ENCODE measurements at places on chromosomes 11 and 22.

DNA sequence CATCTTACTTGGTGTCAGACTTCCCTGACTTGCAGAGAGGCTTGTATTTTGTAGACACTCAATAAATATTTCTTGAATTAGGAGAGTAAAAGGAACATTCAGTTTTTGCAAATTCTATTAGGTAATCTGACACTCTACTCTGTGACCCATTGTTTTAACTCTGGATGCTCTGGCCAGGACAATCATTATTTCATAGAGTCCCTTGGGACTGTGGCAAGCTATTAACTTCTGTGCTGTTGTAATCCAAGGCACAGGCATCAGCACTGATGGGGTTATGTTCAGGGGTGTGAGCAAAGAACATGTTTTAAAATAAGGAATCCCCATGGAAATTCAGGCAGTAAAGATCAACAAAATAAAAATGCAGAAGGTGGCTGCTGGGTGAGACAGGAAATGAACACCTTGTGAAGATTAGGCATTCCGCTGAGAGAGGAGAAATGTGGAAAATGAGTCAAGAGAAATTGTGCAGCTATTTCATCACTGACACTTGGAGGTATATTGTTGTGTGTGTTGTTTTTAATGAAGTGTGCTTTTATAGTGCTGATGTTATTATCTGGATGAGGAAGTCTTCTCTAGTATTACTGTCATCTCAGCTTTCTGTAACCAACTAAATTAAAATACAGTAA, 175.2 kb downstream of the WNT11 start:
- no peak overlapping the region for H3K4me3 ChIP-seq
- no peaks in the 10 kb centered on the region for H3K36me3 ChIP-seq
- peaks cover 8% of the 10 kb centered on the region for H3K4me1 ChIP-seq
- no peaks in the 10 kb centered on the region for H3K27me3 ChIP-seq

DNA sequence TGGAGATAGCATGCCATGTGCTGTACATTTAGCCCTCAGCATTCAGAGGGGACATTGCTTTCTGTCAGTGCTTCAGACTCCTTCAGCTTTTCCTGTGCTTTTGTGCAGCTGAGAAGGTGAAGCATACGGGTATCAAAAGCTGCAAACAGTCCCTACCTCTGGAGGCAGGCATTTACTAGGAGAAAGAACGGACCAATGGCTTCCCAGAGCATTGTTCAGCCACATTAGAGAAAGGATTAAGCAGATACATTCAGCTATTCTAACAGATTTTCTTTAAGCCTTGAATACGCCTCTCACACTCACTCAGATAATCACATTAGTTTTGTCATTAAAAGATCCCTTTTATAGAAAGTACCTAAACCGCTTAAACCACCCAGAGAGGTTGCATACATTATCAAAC, 80.7 kb upstream of the FAM181B start:
- H3K27ac ChIP-seq = no peak overlapping the region
- no peaks in the 10 kb centered on the region for H3K36me3 ChIP-seq
- no peak for DNase-seq
- no peak overlapping the region for H3K4me3 ChIP-seq

DNA sequence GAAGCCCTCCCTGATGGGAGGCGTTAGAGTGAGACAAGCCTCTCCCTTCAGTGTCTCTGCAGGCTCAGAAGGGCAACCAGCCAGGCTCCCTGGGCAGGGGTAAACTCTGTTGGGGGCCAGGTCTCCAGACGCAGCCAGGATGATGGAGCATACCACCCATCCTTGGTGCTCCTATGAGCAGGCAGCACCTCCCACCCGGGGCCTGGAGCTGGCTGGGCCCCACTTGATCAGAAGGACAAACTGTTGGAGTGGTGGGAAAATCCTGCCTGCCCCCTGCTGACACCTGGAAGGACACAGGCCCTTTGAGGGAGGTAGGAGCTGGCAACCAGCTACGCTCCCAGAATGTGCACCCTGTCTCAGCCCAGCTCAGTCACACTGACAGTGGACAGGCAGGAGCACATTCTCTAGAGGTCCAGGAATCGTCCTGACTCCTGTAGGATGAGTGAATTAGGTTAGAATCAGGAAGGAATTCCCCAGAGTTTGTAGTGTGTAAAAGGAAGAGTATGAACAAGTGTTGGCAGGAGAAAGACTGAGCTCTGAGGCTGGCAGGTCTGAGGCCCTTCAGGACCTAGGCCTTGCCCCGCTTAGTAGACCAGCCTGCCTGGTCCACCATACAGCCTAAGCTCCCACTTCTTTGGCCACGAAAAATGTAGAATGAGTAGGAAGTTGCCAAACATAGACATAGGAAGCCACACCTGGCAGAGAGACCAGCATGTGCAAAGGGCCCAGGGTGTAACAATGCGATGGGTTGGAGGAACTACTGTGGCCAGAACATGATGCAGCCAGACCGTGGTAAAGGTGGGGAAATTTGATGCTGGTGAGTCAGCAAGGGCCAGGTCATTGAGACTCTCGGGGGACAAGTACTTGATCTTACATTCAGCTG, 19.1 kb downstream of the ARHGEF17 start:
- H3K36me3 ChIP-seq = no peaks in the 10 kb centered on the region
- no peak overlapping the region for H3K4me3 ChIP-seq
- H3K27me3 ChIP-seq = no peaks in the 10 kb centered on the region
- peaks cover 26% of the 10 kb centered on the region for H3K4me1 ChIP-seq
- no peak for DNase-seq

DNA sequence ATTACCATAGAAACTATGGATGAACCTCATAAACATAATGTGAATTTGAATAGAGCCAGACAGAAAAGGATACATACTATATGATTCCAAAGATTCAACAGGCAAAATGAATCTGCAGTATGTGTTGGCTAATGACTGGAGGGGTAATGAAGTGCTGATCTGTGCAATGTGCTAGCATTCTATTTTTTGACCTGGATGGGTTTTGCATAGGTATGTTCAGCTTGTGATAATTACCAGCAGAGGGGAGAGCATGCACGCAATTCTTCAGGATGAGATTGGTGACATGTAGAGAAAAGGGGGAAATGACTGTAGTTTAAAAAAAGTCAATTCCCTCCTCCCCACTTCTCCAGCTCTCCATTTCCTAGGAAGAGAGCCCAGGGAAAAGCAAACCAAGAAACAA, 618 bp upstream of the CCDC81 start:
- no peak overlapping the region for H3K27ac ChIP-seq
- H3K36me3 ChIP-seq = no peaks in the 10 kb centered on the region
- H3K4me1 ChIP-seq = no peaks in the 10 kb centered on the region
- no peak for DNase-seq
- H3K4me3 ChIP-seq = no peak overlapping the region
- no peaks in the 10 kb centered on the region for H3K27me3 ChIP-seq
